ENCODE measurements at places on chromosomes 12 and 14.

- DNase-seq, result no peak
Measured at GRCh38 chr14:57610631-57611030, 117.0 kb upstream of the CCDC198 start.

DNA sequence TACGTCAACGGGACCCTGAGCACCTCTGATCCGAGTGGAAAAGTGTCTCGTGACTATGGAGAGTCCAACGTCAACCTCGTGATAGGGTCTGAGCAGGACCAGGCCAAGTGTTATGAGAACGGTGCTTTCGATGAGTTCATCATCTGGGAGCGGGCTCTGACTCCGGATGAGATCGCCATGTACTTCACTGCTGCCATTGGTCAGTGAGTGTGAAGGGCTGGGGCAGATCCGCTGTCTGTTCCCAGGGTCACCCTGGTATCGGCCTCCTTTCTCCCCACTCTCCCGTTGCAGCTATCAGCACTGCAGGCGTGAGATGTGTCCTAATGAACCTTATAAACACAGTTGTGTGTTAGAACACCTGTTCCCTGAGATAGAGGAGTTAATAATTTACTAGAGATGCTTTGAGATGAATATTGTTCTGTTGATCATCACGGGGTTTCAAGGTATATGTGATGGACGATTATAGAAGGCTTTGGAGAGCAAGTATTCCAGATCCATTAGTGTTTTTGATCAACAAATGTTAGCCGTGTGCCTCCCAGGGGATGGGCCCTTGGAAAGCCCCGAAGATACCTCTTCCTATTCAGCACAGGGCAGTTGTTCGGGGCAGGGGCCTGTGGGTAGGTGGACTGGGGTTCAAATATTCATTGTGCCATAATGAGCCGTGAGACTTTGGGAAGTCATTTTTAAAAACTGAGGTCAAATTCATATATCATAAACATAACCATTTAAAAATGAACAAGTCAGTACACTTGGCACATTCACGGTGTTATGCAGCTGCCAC is 33.6 kb downstream of the ADGRD1 start:
- DNase-seq, result no peak

DNA sequence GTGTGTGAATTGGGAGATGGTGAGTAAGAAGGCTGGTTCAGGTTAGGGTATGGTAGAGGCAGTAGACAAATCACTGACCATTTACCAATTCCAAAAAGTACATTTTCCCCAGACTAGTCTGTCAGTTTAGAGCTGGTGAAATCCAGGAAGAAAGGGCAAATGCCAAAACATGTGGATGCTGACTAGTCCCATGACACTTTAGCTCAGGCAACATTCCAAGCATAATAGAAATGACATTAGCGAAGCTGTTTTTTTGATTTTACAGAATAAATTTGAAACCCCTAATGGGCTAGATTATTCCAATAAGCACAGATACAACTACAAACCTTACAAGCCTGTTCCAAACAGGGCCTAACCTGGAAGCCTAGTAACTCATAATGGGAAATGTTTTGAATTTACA is 884.2 kb downstream of the FLRT2 start:
- DNase-seq, result no peak

- no peak for DNase-seq
Measured at GRCh38 chr14:95547272-95547625, 12.4 kb downstream of the GLRX5 start.

GRCh38 chr14:66403183-66403582 is 83.0 kb upstream of the CCDC196 start:
- no peak for DNase-seq

- no peak for DNase-seq
Measured at GRCh38 chr14:82647088-82647810, 1113.6 kb upstream of the SEL1L start.

- no peak for DNase-seq
Measured at GRCh38 chr12:119692410-119692809, 24.5 kb downstream of the PRKAB1 start.

DNA sequence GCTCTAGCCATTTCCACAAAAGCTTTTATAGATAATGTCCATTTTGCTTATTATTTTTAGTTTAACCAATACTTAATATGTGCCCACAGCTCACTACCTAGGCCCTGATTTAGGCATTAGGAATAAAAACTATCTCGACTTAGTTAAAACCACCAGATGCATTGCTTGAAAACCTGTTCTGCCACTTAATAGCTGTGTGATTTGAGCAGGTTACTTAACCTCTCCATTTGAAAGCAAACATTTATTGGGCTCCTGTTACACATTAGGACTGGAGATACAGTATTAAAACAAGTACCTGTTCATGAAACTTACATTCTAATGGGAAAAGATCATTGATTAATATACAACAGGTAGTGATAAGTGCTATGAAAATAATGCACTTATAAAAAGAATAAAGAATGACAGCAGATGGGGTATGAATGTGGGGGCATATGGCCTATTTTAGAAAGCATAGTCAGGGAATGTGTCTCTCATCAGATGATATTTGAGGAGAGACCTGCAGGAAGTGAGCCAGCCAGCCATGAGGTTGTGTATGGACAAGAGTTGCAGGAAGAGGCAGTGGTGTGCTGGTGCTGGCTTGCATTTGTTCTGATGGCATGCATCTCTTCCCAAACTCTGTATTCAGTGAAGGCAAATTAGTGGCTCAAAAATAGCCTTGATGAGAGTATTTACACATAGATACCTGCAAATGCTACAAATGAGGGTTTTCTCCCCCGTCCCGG is 34.3 kb downstream of the NOPCHAP1 start:
- no peak for DNase-seq

- DNase-seq, result no peak
Measured at GRCh38 chr14:58640959-58641358, 3.2 kb downstream of the DACT1 start.

GRCh38 chr14:99481745-99482099 is 513 bp downstream of the CCNK start:
- DNase-seq, result no peak

DNA sequence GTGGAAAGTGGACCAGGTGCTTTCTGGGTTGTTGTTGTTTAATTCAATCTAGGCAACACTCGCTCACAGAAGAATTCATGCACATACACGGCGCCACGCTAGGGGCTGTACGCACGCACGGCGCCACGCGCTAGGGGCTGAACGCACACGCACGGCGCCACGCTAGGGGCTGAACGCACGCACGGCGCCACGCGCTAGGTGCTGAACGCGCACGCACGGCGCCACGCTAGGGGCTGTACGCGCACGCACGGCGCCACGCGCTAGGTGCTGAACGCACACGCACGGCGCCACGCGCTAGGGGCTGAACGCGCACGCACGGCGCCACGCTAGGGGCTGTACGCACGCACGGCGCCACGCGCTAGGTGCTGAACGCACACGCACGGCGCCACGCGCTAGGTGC is 54.3 kb downstream of the NINJ2 start:
- DNase-seq, result no peak

DNA sequence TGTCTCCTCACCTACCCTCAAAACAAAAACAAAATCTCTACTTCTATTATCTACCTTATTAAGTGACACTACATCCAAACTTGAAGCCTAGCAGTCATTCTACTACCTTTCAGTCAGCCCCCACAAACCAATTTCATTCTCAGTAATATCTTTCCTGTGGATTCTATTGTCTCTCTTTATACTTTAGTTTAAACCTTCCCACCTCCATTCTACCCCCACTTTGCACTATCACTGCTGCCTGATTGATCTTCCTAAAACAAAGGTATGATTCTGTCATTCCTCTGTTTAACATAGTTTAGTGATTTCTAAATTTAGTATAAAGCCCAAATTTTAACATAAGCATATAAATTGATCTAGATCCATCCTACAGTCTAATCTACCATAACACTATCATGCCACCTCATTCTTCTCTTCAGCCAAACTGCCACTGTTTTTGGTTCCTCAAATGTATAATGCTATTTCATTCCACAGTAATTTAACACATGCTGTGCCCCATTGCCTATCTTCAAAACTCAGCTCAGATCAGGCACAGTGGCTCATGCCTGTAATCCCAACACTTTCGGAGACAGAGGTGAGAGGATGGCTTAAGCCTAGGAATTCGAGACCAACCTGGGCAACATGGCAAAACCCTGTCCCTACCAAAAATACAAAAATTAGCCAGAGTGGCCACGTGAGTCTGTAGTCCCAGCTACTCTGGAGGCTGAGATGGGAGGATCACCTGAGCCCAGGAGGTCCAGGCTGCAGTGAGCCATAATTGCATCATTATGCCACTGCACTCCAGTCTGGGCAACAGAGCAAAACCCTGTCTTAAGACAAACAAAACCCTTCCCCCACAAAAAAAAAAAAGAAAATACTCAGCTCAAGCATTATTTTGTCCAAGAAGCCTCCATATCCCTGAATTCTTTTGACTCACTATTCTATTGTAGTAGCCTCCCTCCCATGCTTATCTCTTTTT is 3.1 kb upstream of the STRN3 start:
- DNase-seq, result no peak

DNA sequence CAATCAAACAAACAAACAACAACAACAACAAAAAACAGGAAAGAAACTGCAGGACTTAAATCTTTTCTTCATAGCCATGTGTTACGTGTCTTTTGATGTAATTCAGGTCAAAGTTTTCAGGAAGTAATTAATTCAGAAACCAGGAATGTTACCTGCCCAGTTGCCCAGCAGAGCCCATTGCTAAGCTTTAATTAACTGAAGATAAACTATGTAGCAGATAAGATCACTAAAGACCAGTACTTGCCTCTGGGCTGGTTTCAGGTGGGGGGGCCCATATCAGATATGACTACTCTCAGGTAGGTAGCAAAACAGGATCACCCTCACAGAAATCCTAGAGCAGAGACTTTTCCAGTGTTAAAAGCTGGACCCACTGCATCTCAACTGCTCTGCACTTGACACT is 69.2 kb downstream of the LIN7A start:
- no peak for DNase-seq

DNA sequence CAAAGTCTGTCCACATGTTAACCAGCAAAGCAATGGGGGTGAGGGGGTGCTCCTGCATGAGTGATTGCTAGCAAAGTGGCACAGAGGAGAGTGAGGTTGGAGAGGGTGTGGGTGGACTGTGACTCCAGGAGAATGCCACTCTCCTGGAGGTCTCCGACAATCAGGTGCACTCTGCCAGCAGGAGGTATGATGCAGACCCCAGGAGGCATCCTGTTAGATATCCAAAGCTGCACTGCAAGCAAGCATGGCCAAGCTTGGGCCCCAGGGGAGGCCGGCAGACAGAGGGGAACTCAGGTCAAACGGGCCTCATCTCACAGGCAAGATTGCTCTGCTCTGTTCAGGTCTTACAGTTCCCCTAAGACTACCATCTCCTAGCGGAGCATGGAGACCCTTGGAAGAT is 73.5 kb upstream of the ALX1 start:
- DNase-seq, result no peak

DNA sequence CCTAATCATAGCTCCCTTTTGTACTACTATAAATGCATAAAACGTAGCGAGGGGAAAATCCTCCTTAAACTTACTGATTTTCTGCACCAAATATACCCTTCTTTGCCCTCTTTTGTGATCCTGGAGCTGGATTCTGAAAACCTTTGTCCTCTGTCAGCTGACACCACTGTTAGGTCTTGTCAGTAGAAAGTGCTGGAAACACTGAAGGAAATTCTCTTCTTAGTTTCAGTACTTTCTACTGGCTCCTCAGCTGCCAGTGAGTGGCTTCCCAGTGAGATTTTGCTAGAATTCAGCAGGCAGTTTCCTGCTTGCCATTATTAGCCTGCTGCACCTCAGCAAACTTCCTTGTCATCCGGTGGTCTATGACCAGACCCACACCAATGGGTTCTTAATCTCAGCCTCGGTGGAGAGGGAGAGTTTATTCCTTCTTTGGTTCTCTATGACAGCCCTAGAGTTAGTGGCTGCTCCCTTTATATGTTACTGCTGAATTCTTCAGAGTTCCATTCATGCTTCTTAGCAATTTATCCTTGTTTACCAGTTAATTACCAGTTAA is 476.2 kb downstream of the FSCB start:
- DNase-seq, result no peak

GRCh38 chr12:5586201-5586600 is 154.3 kb downstream of the NTF3 start:
- DNase-seq, result no peak

DNA sequence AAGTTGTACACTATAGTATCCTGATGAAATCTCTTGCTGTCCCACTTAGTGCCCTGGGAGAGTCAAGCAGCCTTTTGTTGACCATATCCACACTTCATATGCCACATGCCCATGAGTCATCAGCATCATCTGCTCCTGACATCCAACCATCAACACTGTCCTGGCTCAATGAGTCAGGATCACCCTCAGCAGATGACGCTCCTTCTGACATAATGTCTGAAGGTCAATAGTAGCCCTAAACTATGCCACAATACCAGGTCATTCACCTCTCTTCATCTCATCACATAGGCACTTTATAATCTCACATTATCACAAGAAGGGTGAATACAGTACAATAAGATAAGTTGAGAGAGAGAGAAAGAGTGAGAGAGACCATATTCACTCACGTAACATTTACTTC is 369.0 kb upstream of the FAR2 start:
- DNase-seq, result no peak
